ENCODE measurements at places on chromosomes 7 and 10.
A peak's percentile ranks its signal among the peaks of the same experiment; 100 is the strongest.

DNA sequence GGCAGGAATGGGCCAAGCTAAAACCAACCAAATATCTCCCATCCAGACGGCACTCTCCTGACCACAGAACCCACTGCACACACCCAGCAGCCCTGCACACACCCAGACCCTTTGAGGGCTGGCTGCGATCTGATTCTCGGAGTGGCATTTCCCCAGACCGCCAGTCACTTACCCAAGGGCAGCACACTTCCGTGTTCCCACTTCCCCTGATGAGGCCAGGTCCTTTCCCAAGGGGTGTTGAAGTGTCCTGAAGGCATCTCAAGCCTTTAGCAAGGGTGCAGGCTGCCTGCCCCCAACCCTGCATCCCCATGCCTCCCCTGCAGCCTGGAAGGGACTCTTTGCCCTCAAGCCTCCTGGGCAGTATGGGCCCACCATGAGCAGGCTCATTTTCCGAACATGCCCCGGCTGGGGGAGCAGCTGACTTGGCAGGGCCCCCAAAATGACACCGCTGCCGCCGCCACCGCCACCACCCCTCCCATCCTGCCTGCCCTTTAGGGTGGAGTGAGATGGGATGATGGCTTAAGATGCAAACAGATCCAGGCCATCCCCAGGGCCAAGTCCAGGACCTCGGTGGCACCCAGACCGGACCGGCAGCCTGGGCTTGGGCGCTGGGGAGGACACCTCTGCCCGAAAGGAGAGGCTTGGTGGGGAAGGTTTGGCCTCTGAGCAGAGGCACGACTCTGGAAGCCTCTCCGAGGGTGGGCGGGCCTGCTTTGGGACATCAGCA, 159.8 kb downstream of the NRF1 start:
- no peak for DNase-seq

DNA sequence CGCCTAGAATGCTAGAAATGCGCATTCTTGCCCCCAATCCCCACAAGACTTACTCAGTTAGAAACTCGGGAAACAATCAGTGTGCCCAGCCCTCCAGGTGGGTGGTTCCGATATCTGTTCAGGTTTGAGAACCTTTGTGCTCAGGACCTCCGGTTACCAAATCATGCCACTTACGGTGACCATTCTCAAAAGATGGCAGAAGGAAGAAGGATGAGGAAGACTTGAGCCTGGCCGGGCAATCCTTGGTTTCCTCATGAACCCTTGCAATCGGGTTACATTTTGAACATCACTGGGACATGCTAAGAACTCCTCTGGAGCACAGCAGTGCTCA, 52.1 kb downstream of the RBM17 start:
- no peak for DNase-seq

- DNase-seq = no peak
Observed at GRCh38 chr7:157900556-157900955, 563.8 kb downstream of the DNAJB6 start.

- DNase-seq = no peak
Observed at GRCh38 chr7:64035388-64035787, 9.8 kb upstream of the ZNF727 start.

DNA sequence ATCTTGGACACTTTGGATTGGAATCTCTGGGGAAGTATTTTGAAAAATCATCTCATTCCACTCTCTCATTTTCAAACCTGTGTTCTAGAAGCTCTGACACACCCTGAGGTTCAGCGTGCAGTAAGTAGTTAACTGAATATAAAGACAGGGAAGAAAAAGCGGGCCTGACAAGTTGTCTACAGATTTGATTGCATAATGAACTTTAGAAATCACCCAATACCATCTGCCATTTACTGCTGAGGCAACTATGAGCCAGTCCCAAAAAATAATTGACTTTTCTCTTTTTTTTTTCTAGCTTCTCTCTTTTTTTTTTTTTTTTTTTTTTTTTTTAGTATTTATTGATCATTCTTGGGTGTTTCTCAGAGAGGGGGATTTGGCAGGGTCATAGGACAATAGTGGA, 29.5 kb downstream of the CDC123 start:
- no peak for DNase-seq

GRCh38 chr7:106371629-106372028, 86.8 kb upstream of the NAMPT start:
- DNase-seq = no peak

- no peak for DNase-seq
Observed at GRCh38 chr10:29315814-29316213, 26.9 kb downstream of the LYZL1 start.

DNA sequence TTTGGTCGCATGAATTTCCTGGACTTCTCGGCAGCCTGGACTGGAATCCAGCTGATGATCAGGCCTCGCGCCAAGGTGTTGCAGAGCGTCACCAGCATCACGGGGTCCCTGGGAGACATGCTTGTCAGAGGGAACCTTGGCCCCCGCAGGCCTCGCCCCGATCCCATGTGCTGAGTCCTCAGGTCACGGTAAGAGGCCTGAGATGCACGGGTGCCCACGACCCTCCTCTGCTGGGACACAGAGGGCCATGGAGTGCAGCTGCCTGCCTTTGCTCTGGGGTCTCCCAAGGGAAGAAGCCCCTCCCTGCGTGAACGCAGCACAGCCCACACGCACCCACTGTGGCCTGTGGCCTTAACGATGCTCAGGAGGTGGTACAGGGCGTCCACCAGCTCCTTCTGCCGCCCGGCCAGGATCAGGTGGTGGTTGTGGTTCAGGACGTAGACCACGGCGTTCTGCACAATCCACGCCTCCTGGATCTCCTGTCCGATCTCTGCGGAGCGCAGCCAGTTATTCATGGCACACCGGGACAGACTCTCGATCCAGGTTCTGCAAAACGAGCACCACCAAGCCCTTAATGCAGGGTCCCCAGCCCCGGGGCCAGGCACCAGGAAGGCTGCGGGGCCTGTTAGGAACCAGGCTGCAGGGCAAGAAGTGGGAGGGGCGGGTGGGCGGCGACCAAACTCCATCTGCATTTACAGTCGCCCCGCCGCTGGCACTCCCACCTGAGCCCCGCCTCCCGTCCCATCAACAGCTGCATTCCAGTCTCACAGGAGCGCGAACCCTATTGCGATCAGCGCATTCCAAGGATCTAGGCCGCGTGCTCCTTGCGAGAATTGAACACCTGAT, 29.4 kb downstream of the CFAP46 start:
- DNase-seq = no peak

DNA sequence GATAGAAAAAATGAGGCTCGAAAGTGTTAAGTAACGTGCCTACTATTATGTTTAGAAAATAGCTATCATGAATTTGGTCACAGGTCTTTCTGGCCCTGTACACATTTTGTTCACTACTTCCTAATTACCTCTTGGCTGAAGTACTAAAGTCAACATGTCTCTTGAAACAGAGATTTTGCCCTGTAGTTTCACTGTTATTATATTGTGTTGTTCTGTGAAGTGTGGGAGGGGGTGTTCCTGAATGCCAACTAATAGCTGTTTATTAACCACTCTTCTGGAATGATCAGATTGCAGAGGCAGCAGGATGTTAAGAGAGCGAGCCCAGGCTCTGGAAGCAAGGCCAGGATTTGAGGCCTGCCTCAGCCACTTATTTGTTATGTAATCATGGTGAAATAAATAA, 72.1 kb downstream of the RNF133 start:
- DNase-seq = no peak

DNA sequence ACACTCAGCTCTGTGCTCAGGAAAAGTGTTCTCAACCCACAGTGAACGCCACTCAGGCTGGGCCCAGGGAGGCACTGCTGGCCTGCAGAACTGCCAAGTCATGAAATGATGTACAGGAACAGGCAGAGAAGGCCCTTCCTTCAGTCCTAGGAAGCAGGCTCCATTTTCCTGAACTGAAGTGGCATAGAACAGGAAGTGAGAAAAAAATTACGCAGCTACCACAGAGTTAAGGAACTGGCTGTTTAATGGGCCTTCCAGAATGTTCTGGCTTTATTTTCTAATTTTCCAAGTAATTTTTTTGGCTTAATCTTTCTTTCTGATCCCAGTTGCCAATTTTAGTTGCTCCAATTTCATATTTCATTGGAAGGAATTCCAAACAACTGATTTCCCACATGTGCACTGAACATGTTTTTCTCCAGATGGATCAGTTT, 39.3 kb downstream of the LRRC18 start:
- DNase-seq = no peak

GRCh38 chr10:132886211-132887099, 55.9 kb downstream of the CFAP46 start:
- no peak for DNase-seq

GRCh38 chr7:87317691-87318245, 27.7 kb upstream of the CROT start:
- no peak for DNase-seq

- no peak for DNase-seq
Observed at GRCh38 chr7:80609751-80610150, 28.7 kb upstream of the CD36 start.

DNA sequence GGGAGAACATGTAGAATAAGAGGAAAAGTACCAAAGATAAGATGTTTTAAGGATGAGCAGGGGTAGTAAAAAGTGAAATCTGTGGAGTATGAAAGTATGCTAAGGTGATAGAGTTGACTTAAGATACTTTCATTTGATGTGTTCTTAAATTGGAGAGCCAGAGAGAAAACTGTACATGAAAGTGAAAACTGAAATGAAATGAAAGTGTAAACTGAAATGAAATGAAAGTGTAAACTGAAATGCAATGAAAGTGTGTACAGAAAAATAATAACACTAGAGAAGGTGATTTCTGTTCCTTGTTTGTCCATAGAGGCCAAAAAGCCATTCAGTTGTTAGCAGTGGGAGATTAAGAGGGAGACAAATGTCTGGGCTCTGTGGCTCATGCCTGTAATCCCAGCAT, 17.5 kb downstream of the AHR start:
- DNase-seq = no peak

GRCh38 chr10:72834183-72834825, 59.2 kb upstream of the OIT3 start:
- peak; percentile 4 for DNase-seq

GRCh38 chr10:60387531-60387930, 2.1 kb downstream of the ANK3 start:
- no peak for DNase-seq

DNA sequence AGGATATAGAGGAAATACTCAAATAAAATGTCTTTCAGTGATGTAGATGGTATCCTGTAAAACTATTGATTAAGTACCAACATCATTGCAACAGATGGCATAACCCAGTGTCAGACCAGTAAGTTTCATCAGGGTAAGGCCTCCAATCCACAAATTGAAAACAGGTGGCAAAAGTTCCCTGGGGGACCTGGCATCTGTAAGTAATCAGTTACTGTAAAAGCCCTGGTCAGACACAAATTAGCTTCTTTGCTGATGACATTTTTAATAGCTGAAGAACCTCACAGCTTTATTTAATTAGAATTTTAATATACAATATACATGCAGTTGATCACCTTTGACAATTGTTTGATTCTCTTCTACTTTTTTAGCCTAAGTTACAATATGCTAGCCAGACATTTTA, 152.5 kb downstream of the PLXDC2 start:
- DNase-seq = no peak

GRCh38 chr7:98840096-98840495, 29.7 kb downstream of the TMEM130 start:
- no peak for DNase-seq

GRCh38 chr7:73832806-73833205, 2.0 kb downstream of the CLDN4 start:
- no peak for DNase-seq

DNA sequence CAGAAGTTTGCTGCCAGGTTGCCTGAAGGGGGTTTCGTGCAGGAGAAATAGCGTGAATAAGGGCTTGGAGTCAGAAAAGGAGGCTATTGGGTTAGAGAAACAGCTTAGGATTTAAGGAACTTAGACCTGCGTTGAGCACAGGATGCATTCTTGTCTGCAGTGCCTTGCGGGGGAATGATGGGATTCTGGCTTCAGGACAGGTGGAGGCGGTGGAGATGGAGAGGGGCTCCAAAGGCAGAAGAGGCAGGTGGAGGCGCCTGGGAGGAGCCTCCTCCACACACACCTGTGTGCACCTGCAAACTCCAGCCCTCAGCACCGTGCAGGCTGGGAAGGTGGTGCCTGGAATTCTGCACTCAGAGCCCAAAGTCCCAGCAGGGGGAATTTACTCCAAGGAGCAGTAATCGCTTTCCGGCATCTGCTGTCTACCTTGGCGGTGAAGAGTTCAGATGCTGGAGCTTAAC, 1.8 kb downstream of the CLIP2 start:
- DNase-seq = no peak

DNA sequence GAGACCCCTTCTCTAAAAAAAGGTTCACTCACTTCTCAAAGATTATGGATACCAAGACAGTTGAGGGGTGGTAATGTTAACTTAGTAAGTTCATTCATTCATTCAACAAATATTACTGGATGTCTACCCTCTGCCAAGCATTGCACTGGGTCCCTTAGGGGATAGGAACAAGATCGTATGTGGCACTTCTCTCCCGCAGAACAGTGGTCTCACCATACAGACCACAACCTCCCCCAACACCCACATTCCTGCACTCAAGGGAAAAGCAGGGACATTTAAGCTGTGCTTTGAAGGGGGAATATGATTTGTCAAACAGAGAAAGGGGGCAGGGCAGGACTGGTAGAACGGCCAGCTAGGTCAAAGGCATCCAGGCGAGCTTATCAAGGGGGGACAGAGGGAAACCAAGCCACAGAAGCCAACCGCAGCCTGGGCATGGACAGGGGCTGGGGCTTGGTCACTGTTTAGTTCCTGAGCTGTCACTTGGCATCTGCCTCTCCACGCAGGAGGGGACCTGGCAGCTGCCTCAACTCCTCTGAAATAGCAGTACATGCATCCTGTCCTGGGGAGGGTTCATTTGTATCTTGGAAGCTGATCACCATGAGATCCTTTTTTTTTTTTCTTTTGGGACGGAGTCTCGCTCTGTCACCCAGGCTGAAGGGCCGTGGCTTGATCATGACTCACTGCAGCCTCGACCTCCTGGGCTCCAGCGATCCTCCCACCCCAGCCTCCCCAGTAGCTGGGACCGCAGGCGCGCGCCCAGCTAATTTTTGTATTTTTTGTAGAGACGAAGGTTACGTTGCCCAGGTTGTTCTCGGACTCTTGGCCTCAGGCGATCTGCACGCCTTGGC, 949 bp upstream of the CLIP2 start:
- no peak for DNase-seq

- no peak for DNase-seq
Observed at GRCh38 chr7:122304319-122304975, at the start of gene FEZF1. FEZF1 (minus strand) TSS chr7:122304750; CDS start chr7:122304437, 313 bp downstream.

DNA sequence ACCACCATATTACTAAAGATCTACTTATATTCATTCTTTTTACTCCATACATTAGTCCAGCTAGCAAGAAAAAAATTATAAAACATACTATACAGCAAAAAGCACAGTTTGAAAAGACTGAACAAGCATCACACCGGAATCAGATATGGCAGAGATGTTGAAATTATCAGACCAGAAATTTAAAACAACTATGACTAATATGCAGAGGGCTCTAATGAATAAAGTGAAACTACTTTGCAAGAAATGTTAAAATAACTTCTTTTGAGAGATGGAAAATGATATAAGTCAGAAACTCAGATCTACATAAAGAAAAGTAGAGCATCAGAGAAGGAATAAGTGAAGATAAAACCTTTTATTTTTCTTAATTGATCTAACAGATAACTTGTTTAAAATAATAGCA, 50.9 kb downstream of the SGCE start:
- DNase-seq = no peak
